ENCODE measurements at places on chromosomes 7 and 10.

DNA sequence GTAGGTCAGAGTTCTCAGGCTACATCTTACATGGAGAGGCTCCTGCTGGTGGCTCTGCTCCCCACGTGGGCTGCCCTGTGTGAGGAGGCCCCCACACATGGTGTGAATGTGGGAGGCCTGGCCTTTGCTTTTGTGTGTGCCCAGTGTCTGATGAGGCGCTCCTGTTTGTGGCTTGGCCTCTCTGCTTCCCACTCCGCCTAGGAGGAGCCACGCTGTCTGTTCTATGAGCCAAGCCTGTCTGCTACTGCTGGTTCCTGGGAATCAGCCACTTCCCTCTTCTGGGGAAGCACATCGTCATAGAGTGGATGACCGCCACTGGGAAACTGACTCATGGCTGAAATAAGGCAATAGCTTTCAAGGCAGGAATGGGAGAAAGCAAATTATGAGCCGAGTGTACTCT is 87.1 kb downstream of the CYP26A1 start:
- DNase-seq, result no peak

- no peak for DNase-seq
These were observed 213.9 kb downstream of the CREB5 start for GRCh38 chr7:28626221-28626620.

DNA sequence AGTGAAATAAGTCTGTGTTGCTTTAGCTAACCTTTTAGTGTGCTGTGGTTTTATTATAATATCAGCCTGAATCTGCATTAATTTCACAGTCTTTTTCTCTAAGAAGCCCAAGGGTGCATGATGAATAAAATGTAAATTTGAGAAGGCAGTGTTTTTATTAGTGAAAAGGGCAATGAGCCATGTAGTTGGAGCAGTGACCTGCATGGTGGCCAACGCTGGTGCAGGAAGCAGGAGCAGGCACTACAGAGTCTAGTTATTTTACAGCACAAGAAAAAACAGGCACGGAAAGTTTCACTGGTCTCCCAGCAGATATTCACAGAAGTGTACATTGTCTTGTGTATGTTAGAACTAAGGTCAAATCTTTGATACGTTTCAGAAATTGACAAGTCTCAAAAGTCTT is 247.8 kb downstream of the CELF2 start:
- DNase-seq, result no peak

GRCh38 chr7:129858490-129858889 is 94.3 kb downstream of the UBE2H start:
- no peak for DNase-seq

GRCh38 chr10:34161777-34162370 is 653.2 kb downstream of the PARD3 start:
- no peak for DNase-seq

- DNase-seq, result no peak
These were observed 10.1 kb upstream of the ADRB1 start for GRCh38 chr10:114033566-114033965.

All from Caki2 (cell line).